ENCODE measurements at places on chromosomes 2 and 18.

- peak; percentile 14 for DNase-seq
Measured at GRCh38 chr2:31227711-31228125, 6.2 kb upstream of the EHD3 start.

- DNase-seq, result no peak
Measured at GRCh38 chr2:33430077-33430476, 46.4 kb upstream of the RASGRP3 start.

DNA sequence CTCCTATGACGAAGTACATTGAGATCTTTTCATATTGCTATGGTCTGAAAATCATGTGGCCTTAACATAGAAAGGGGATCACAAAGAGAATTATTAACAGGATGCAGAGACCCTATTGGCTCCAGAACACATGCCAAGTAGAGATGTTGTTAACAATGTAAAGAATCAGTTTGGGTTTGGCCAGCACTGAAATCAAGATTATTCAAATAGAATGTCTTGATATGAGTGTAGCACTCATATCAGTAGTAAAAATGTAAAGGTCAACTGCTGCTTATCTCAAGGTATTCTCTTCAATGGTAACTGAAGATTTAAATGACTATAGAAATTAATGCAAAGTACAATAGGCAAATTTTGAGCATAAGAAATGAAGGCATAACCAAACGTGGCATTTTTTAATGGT, 262.8 kb downstream of the PTH2R start:
- no peak for DNase-seq

- no peak for DNase-seq
Measured at GRCh38 chr18:36294031-36294430, 3.5 kb upstream of the FHOD3 start.

DNA sequence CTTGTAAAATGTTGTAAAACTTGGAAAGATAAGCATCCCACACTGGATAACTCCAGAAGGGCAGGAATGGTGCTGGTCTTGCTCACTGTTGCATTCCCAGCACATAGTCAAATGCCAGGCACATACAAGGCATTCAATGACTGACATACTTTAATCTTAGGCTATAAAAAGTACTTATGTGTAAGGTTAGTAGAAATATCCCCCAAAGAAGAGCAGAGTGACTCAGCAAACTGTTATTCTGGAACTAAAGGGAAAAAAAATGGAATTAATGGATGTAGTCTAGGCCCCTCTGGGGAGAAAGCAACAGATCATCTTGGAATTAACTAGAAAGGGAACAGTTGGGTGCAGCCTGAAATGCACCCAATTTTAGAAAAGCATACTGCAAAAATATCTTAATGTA, 9.0 kb downstream of the ZBTB14 start:
- no peak for DNase-seq

- DNase-seq, result peak; percentile 91
Measured at GRCh38 chr2:108719149-108720044, at the start of gene RANBP2. Gene RANBP2 (plus strand): TSS chr2:108719482. CDS start chr2:108719607, 125 bp downstream.

GRCh38 chr18:11733031-11733430, 44.0 kb downstream of the GNAL start:
- DNase-seq, result no peak

DNA sequence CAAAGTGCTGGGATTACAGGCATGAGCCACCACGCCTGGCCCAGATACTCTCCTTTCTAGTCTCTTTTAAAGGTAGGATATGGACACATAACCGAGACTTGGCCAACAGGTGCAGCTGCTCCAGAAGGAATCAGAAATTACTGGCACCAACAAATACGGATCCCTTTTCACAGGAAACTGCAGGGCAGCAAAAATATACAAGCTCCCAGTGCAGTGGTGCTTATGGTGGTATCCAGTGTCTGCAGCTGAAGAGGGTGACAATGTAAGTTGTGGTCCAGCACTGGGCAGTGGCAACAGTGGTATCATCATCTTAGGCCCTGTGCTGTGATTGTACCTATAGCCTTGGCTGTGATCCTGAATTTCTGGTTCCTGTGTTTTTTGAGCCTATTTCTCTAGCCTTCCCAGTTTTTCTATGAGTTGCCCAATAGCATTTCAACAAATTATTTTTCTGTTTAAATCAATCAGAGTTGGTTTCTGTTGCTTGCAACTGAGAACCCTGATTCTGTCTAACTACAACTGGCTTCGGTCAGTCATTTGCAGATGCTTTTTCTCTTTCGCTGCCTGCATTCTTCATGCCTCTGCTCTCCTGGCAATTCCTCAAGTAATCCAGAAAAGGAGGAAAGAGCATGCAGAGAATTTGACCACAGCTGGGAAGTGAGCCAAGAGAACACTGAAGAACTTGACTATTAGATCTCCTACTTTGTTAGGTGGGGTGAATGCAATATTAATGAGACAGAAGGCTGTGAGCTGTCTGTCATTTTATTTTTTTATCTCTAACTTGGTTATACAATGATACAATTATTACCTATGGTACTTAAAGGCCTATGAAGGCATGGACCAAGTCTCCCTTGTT, 30.8 kb upstream of the EML4 start:
- no peak for DNase-seq

GRCh38 chr18:9278028-9278427, 56.5 kb upstream of the TWSG1 start:
- no peak for DNase-seq

GRCh38 chr2:160471950-160472349, 21.7 kb downstream of the RBMS1 start:
- DNase-seq, result no peak

DNA sequence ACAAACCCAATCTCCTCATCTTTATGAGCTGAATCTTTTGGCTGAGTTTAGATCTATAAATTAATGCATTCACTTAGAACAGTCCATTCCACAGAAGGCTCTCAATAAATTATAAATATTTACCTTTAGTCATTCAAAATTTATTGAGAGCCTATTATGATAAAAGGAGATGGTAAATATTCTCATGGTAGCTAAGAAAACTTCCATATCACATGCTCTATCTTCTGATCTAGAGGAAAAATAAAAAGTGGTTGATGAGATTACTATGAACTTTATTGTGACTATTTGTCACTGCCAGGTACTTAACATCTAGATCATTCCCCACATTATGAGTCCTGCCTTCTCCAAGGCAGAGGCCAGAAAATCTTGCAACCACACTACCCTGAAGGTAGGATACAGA, 62.4 kb downstream of the L3MBTL4 start:
- no peak for DNase-seq

DNA sequence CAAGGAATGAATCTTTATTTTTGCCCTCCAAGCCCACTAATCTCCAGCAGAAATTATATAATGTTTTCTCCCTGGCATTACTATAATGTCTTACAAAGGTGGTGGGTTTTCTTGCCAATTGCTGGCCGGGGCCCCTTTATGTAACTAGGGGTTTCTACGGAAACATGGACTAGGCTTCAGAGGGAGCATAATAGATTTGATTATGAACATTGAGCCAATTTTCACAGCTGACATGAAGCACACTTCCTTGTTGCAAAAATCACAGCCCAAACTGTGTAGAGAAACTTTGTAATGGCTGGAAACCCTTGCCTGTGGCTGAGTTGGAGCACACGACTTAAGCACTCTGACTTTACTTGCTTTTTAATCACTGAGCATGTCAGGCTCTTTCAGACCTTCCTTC, 3.8 kb upstream of the CYRIA start:
- DNase-seq, result no peak

- no peak for DNase-seq
Measured at GRCh38 chr2:214550786-214551185, 139.9 kb downstream of the VWC2L start.

GRCh38 chr2:68901199-68901514, 30.0 kb upstream of the BMP10 start:
- no peak for DNase-seq

DNA sequence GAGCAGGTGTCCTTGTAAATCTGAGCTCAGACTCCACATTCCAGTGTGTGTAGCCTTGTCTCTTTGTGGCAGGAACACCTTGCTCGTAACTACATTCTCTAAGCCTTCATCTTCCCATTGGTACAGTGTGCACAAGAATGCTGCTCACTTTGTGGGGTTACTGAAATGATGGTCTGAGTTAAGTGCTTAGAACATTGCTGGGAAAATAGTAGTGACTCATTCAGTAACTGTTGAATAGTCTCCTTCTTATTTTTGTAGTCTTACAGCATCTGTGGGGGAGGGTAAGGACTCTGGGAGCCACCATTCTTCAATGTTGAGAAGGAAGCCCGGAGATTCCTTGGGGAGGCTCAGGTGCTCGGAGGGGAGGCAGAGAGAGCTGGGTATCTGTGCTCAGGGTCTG, 236.0 kb upstream of the HDAC4 start:
- DNase-seq, result no peak

DNA sequence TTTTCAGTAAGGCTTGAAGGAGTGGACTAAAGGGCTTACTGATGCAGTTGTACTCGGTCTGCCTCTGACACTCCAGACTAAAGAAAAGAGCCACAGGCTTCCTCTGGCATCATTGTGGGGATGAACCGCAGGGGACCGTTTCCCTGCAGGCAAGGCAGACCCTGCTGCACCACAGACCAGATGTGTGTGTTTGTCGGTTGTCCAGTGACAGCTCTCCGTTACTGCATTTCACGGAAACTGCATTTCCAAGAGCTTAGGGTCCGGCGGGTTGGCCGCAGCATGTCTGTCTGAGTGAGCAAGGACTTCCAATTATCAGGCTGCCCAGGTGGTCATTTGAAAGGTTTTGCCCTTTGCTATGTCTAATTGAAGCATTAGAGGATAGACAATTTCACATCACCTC, 98.1 kb downstream of the FAM210A start:
- DNase-seq, result no peak

DNA sequence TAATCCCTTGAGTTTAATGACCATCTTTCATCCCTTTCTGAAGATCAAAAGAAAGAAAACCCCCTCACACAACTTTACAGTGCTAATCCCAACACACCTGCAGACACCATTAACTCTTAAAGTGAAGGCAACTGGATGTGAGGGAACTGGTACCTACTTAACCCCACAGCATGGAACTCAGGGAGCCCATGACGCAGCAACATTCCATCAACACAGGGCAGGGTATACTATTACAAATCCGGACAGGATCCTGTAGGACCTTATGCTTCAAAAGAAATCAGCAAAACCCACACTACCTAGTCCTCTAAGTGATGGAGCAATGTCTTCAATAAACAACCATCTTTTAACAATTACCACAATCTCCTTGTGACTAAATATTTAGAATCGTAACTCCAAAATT, 78.6 kb downstream of the FARSB start:
- DNase-seq, result no peak

GRCh38 chr18:46429649-46430224, 227.3 kb downstream of the LOXHD1 start:
- DNase-seq, result no peak

DNA sequence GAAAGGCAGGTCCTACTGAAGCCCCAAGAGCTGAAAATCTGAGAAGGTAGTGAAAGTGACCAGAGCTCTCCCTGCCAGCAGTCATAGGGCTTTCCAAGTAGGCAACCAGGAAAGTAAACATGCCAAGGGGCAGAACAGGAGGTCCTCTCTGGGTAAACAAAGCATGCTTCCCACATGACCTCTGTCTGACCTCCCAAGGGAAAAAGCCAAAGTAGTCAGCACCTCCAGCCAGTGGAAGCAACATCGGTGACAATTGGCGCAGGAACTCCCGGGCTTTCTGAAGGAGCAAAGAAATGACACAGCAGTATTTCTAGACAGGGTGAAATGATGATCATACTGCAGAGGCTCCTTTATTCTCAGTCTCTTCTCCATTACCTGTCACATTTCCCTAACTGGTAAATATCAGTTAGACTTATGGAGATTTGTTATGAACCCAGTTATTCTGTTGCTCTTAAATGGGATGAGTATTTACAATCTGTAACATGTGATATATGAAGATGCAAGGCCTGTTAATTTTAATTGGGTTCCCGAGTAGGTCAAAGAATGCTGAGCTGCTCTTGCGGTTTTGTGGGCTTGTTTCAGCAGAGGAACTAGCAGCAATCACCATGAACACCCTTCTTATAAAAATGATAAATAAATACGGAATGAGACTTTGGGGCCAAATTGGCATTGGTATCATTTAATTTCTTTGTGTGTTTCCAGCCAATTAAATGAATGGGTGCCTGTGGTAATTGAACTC, 321.0 kb downstream of the RND3 start:
- DNase-seq, result no peak

DNA sequence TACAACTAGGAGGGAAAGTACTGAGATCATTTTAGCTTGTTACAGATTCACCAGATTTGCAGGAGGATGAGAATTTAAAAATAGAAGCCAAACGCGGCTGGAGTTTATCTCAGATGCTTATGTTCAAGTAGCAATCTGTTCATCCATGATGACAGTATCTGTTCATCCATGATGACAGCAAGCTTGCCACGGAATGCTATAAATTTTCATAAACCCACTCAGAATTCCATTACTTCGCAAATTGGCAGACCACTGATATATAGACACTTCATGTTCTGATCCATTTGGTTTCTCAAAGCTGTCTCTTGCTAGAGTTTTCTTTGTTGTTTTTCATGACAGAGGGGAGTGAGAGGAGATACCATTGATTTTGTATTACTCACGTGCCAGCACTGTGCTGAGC, 84.2 kb downstream of the GAREM1 start:
- DNase-seq, result no peak

- DNase-seq, result no peak
Measured at GRCh38 chr18:75554176-75554575, 126.7 kb upstream of the SMIM21 start.

GRCh38 chr2:172472446-172473033, 45.2 kb downstream of the ITGA6 start:
- no peak for DNase-seq

DNA sequence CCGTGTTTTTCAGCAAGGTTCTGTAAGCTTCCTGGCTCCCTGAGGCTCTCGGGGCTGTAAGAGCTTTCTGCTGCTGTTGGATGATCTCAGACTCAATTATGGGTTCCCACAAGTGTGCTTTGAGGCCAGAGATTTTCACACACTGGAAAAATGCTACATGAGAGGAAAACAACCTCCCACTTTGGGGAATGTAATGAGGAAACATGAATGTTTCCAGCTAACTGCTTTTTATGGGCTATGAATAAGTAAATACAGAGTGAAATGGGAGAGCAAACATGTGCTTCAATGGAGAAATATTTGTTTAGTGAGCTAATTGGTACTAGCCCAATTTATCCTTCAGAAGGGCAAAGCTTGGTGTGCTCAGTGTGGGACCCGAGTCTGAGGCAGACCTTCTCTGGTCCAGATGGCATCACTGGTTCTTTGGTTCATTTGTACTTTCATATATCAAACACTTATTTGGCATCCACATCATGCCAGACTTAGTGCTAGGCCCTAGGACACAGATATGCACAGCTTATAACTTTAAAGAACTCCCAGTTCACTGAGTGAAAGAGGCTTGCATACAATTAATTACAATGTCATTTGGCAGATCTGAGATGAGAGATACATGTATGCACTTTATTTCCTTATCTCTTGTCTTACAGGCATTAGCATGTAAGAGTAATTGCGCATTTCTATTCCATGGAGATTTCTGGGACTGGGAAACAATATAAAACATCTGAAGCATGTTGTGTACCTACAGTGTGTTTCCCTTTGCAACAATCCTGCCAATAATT, 248.8 kb downstream of the RDH14 start:
- peak; percentile 94 for DNase-seq

GRCh38 chr2:37323781-37324535, 675 bp downstream of the PRKD3 start:
- DNase-seq, result no peak

- DNase-seq, result no peak
Measured at GRCh38 chr2:31255911-31256571, 22.1 kb downstream of the EHD3 start.
